ENCODE measurements at places on chromosomes 6 and 20. TPM values are rescaled to one million over a fixed set of nuclear protein-coding genes. Genes with fewer than 3 reads are reported as not detected.

AGER gene
- total RNA-seq, result 1.2 TPM

CST5 gene
- not detected for total RNA-seq

BTN1A1 gene
- not detected for total RNA-seq

TFAP2D gene
- not detected for total RNA-seq

C20orf204 gene
- total RNA-seq, result not detected

LY6G5C gene
- total RNA-seq, result 0.57 TPM

EZR gene
- 317 TPM for total RNA-seq

TNF gene
- 0.27 TPM for total RNA-seq

EEF1E1 gene
- total RNA-seq, result 60.0 TPM

TPX2 gene
- 24.6 TPM for total RNA-seq

CRISP2 gene
- 0.57 TPM for total RNA-seq

CABLES2 gene
- 2.4 TPM for total RNA-seq

NRSN1 gene
- total RNA-seq, result not detected

ARMH2 gene
- not detected for total RNA-seq

BTNL2 gene
- not detected for total RNA-seq

TCP11 gene
- 0.64 TPM for total RNA-seq

LTB gene
- total RNA-seq, result 1.5 TPM

GRCh38 chr20:63081351-63081750, 74.6 kb upstream of the BHLHE23 start:
- DNase-seq, result no peak

GRCh38 chr6:3844097-3844463, 5.1 kb upstream of the FAM50B start:
- DNase-seq, result no peak

DNA sequence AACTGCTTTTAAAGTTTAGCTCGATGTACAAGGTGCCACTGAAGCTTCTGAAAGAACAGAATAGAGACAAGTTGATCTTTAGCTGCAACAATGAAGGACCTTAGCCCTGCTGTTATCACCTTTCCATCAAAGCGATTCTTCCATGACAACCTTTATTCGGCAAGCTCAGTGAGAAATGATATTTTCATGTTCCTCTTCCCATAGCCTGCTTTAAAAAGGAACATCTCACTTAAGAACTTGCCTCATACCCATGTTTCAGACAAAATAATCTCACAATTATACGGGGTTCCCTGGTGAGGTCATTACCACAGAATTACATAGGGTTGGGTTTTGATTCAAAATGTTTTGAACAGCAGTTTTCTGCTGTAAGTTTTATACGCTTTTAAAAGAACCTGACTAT, 264.2 kb downstream of the THBS2 start:
- DNase-seq, result no peak

- no peak for DNase-seq
These were observed 31.3 kb upstream of the HEY2 start for GRCh38 chr6:125718109-125718508.

- no peak for DNase-seq
These were observed 141.3 kb downstream of the PXDC1 start for GRCh38 chr6:3610206-3610605.

DNA sequence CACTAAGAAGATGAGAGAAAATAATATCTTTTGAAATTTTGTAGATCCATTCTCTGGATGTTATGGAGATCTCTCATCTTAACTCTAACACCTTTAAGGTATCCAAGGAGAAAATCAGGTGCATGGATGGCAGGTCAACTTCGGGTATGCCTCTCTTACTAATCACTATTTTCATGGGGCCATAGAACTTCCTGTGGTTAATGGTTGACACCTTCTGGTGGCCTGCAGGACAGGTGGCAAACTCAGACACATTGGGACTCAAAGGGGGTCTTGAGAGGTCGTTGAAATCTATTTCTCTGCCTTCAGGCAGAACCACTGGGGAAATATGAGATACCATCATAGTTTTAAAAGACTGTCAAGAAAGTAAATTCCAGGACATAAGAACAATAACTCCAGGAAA, 76.5 kb downstream of the ADAT2 start:
- DNase-seq, result no peak

GRCh38 chr6:104506429-104506828, 353.3 kb downstream of the HACE1 start:
- DNase-seq, result no peak

GRCh38 chr6:83370567-83370966, 60.3 kb downstream of the ME1 start:
- no peak for DNase-seq

GRCh38 chr6:167093922-167094432, 28.9 kb upstream of the CCR6 start:
- no peak for DNase-seq

DNA sequence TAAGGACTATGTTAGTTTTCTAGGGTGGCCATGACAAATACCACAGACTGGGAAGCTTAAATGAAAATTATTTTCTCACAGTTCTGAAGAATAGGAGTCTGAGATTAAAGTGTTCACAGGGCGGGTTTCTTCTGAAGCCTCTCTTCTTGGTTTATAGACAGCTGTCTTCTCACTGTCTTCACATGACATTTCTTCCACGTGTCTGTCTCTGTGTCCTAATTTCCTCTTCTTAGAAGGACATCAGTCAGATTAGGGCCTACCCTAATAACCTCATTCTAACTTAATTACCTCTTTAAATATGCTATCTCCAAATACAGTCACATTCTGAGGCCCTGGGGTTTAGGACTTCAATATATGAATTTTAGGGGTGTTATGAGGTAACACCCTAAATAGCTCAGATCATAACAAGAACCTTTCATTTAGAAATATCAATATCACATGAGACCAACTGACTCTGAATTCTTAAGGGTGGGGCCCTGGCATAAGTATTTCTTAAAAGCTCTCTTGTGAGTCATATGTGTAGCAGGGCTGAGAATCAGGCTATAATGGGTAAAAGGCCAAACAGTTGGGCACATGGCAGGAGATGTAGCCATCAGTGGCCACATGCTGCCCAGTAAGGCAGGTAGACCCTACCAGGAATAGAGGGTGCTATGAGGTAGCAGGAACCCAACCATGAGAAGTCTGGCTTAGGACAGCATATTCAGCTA, 62.0 kb upstream of the TENT5A start:
- DNase-seq, result no peak

- peak; percentile 45 for DNase-seq
These were observed 611 bp downstream of the NFYA start for GRCh38 chr6:41073203-41073967.

DNA sequence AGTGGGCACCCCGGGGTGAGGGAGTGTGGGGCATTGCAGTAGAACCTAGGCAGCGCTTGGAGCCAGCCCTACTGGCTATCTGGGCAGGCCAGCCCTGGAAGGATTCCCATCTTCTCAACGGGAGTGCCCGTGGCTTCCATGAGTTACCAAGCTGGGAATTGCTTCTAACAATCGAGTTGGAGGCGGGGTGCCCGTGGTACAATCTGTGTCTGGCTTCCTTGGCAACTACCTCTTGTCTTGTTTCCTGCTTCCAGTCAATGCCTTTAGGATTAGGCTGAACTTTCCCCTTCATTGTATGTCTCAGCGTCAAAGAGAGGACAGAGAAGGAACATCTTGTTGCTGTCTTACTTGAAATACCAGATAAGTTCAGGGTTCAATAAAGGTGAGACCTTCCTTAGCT, 33.3 kb downstream of the PPP1R14C start:
- no peak for DNase-seq

- no peak for DNase-seq
These were observed 122.1 kb upstream of the TRAF3IP2 start for GRCh38 chr6:111727802-111728201.

GRCh38 chr20:2338411-2339066, 42.2 kb upstream of the TGM6 start:
- no peak for DNase-seq

GRCh38 chr6:13655700-13656099, 40.6 kb downstream of the NOL7 start:
- DNase-seq, result no peak

GRCh38 chr6:167238694-167239467, 52.2 kb upstream of the UNC93A start:
- DNase-seq, result no peak

DNA sequence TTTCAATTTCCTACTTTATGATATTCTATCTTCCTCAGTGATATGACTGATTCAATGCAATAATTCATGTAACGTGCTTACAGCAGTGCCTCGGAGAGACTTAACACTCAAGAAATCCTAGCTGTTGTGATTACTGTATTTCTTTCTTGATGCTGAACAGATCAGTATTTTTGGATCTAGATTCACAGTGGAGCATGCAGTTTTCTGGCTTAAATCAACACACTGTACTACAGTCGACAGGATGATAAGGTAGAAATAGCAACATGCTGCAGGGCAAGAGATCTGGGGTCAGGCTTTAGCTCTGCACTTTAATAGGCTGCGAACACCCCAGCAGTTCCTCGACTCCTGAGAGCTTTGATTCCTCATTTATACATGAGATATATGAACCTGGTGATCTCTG, 161.0 kb downstream of the AIG1 start:
- no peak for DNase-seq

- DNase-seq, result no peak
These were observed 22.7 kb downstream of the OLIG3 start for GRCh38 chr6:137471497-137471896.

DNA sequence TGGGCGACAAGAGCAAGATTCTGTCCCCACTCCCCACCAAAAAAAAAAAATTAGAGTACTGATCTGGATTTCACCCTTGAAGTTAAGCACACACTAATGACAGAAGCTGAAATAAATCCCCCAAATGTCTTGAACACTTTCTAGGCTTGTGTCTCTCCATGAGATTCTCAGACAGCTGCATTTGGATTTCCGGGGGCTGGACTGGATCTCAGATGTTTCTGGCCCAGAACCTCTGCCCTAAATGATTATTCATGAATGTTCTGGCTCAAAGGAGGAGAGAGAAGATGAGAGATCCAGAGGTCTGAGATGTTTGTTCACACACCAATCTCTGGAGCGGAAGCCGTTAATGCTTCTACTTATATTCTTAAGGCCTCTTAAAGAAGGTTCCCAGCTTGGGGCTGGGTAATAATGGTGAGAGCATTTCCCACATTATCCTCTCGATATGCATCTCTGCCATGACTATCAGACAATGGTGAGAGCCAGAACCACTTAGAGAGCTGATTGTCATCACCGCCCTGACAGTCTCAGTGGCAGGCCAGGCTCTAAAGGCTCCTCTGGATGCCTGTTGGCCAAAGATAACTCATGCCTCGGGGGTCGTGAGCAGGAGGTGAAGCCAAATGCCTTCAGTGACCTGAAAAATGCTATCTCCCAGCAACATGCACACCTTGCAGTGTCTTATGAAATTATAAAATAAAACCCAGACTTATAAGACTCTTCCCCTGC, 127.9 kb upstream of the AGPAT4 start:
- no peak for DNase-seq

GRCh38 chr6:56725254-56725653, 82.6 kb upstream of the DST start:
- DNase-seq, result no peak

GRCh38 chr20:2907519-2907918, 34.2 kb downstream of the PTPRA start:
- DNase-seq, result no peak

Data from esophagus squamous epithelium (tissue), 5 donors.